ENCODE measurements at places on chromosomes 16 and 17.
A peak's percentile ranks its signal among the peaks of the same experiment; 100 is the strongest.

- no peak for DNase-seq
Measured at GRCh38 chr16:66551788-66552285, 539 bp upstream of the CKLF start.

- DNase-seq, result no peak
Measured at GRCh38 chr17:83037874-83038165, 41.6 kb upstream of the METRNL start.

DNA sequence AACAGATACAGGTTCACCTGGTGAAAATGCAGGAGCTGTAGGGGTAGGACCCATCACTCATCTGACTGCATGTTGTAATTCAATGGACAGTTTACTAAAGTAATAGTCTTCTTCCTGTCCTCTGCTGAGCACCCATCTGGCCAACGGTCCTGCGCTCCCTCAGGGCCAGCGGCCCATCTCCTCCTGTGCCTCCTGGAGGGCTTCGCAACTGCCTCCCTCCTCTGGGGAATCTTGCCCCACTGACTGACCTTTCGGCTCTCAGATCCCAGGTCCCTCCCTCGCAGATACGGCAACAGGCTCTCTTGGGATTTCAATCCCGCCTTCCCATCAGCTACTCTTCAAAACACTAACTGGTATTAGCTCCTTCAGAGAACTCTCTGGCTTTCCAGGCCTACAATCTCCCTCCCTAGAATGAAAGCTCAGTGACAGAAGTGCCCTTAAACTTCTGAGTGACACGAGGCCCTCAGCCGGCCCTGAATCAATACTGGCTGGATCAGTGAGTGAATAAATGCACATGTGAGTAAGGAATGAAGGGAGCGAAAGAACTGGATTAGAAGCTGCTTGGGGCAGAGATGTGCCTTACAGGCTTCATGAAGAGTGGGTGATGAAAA lies 1.3 kb downstream of the PEMT start:
- DNase-seq, result no peak

DNA sequence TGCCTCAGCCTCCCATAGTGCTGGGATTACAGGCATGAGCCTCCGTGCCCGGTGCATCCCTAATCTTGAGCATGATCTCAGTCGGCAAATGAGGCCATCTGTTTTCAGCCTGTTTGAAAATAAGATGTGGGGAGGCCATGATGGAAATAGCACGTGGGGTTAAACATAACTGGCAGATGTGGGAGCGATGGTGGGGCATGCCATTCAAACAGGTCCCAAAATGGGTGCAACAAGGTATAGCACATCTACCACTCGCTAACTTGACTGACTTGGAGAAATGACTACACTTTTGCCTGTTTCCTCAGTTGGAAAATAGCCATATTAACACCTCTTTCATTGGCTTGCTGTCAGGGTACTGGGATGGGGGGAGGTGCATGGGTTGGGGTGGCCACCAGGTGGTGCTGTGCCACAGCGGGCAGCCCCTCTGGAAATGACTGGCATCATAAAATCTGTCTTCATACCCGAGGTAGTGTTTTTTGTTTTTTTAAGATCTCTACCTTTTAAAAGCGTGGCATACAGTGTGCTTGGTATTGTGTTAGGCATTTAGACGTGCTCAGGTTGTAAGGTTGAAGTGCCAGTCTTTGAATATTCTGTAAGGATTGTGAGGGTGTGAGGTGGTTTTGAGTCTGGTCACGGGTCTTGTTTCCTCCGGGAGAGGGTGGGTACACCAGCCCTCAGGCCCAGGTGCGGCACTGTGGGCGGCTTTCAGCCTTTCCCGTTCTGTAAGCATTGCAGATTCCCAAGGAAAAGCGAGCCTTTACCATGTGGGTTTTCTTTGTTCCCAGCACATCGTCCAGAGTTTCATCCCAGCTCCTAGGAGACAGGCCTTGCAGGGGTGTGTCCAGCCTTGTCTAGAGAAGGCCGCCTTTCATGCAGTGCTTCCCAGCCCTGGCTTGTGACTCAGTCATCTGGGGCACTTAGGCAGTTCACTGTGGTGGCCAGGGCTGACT lies 2.9 kb upstream of the TTYH2 start:
- peak; percentile 51 for DNase-seq

- DNase-seq, result peak; percentile 23
Measured at GRCh38 chr17:42183741-42184711, 1.2 kb downstream of the HCRT start.
